ENCODE measurements at places on chromosomes 12 and 14. TPM values are rescaled to one million over a fixed set of nuclear protein-coding genes. Genes with fewer than 3 reads are reported as not detected.

ERBB3 gene
- 0.91 TPM for total RNA-seq

PNP gene
- 30.3 TPM for total RNA-seq

MYF5 gene
- not detected for total RNA-seq

TOMM20L gene
- not detected for total RNA-seq

LRRC43 gene
- 1.0 TPM for total RNA-seq

Measured in articular chondrocyte of knee joint (primary cell).